ENCODE measurements at places on chromosomes 5 and 9.

DNA sequence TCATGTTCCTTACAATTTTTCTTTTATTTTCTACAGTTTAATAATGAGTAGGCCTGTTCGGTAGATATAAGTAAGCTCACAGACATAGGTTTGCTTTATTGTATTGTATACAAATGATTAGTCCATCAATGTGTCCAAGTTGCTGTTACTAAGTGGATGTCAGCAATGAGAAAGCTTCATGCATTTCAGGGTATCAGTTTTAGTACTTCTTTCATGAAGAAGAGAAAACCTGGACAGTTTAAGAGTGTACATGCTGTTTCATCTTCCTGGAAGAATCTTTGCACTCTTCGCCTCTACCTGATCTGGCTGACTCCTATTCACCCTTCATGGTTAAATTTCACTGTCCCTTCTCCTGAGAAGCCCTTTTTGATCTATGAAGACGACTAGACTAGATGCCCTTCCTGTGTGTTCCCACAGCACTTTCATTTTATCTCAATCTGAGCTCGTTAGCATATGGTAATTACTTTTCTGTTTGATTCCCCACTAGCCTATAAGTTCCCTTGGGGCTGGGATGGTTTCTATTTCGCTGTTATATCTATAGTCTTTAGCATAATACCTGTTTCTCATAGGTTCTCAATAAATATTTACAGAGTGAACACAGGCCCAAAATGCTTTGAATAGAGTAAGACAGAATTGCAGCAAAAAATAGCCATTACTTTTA, 70.7 kb downstream of the CETN3 start:
- DNase-seq, result no peak

DNA sequence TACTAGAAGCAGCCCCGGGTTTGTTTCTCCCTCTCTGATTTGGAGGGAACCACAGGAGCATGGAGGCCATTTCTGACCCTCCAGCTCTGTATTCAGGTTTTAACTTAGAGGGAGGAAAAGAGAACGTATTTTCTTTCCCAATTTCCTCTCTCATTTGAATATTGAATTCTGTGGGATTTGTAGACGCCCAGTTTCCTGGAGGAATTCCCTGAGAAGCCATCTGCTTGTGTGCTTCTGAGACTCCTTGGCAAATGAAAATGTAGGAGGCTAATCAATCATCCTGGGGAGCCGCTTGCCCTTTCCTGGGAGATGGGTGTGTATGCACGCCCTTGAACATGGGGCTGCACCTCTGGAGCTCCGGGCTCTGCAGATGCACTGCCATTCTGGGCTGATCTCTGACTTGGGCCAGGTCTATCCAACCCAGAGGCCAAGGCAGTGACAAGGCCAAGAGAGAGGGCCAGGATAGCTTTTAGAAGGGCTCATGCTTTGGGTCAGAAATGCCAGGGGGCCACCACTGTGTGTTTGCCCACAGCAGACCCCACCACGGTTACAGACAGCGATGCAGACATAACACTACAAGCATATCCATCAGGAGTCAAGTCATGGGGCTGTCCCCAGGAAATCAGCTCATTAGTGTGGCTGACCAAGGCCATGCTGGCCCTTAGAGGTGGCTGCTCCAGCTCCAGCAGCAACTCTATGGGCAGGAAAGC, 174.5 kb downstream of the C5orf15 start:
- DNase-seq, result no peak

- DNase-seq, result no peak
Observed at GRCh38 chr5:181203777-181204112, 1.3 kb downstream of the TRIM7 start.

DNA sequence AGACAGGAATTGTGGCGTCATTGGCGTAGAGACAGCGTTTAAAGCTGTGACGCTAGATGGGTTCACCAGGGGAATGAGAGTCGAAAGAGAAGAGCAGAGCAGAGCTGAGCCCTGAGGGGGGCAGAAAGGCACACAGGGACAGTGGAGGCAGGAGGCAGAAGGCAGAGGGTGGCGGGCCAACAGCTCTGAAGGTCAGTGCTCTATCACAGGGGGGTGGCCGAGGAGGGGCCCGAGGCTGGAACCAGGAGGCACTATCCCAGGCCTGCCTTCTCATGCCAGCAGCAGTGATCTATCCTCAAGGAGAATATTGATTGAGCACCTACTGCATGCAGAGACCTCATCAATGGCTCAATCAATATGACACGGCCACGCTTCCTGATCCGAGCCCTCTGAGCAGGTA, 132.4 kb downstream of the KCNIP1 start:
- no peak for DNase-seq

DNA sequence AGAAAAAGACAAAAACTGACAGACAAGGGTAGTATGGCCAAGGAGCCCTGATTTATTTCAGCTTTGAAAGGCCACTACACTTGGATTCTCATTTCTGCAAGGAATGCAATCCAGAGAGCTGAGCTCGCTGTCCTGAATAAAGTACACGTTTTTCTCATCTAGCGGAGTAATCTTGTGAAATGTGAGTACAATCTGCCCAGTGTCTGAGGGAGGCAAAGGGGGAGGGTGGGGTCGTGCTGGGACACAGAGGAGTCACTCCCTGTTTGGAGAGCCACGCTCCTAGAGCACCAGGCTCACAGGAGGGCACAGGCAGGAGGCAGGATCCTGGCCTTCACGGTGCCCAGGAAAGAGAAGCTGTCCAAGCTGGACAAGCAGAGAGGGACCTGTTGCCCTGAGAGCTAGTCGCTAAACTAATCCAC, 51.0 kb upstream of the IFNK start:
- DNase-seq, result no peak

DNA sequence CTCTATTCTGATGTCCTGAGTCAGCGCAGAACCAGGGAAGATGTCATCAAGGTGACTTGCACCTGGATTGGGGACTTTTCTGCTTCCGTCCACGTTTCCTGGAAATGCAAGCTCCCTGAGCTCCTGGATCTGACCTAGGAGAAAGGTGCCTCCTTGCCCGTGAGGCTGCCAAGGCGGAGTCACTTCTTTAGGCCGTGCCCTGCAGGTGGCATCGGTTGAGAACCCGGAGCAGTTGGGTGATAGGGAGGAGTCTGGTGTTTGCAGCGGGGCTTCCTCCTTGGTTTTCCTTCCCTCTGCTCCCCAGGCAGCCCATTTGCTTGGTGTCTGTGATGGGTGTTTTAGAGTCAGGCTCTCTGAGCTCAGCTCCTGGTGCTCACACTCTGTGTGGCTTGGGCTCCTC, 15.2 kb downstream of the NANS start:
- DNase-seq, result no peak

- no peak for DNase-seq
Observed at GRCh38 chr5:103827976-103828375, 265.4 kb upstream of the NUDT12 start.

DNA sequence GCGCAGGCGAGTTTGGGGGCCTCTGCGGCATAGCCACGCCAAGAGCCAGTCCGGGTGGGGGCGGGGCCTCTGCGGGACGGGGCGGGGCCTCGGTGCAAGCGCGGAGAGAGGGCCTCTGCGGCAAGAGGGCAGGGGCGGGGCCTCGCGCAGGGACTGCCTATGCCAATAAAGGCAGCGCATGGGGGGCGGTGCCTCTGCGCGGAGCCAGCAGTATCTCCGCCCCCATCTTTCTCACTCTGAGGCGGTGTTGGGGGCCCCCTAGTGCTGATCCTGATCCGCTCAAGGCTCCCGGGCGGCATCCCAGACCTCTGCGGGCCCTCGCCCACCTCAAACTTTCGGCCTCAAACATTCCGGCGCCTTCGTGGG, 9.2 kb upstream of the GPRIN1 start:
- no peak for DNase-seq

GRCh38 chr5:103360475-103360874, 101.9 kb downstream of the MACIR start:
- DNase-seq, result no peak

GRCh38 chr9:16883586-16883985, 13.1 kb upstream of the BNC2 start:
- DNase-seq, result no peak

DNA sequence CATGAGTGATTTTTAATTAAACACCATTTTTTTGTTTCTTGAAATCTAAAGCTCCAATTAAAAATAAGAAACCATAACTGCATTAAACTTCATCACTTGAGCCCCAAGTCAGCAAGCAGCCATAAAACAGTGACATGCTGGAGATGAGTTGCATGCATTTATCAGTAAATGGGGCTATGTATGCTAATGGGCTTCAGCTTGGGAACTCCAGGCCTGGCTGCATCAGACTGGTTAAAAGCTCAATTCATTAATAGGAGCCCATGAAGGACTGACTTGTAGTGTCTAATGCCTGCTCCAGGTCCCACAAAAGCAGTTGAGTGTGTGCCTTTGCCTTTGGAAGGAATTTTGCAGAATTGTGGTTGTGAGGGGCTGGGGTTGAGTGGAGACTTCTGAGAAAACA, 33.6 kb upstream of the GPR151 start:
- no peak for DNase-seq

GRCh38 chr5:107957051-107957450, 286.3 kb upstream of the EFNA5 start:
- DNase-seq, result no peak

GRCh38 chr5:40733434-40733833, 22.3 kb downstream of the TTC33 start:
- no peak for DNase-seq

DNA sequence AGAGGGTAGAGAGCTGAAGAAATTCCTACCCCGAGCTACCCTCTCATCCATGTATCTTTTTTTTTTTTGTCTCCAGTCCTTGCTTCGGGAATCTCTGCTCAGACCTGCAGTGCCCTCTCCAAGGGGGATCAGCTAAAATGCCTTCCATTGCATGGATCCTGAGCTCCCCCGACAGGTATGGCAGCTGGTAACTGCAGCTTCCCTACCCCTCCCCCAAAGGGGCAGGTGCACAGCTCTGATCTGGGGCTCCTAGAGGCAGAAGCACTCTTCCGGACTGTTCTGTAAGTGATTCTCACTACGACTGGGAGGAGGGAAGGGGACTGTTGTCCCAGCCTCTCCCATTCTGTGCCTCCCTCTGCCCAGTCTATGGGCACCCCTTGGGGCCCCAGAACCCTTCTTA, 169.6 kb downstream of the MELK start:
- DNase-seq, result no peak

- no peak for DNase-seq
Observed at GRCh38 chr9:127712371-127712770, 3.1 kb downstream of the PTRH1 start.

- no peak for DNase-seq
Observed at GRCh38 chr9:72476100-72476499, 45.3 kb upstream of the TMC1 start.

- DNase-seq, result no peak
Observed at GRCh38 chr5:93245226-93245625, 335.8 kb downstream of the NR2F1-AS1 start.

GRCh38 chr9:124720429-124721108, 50.5 kb downstream of the NR6A1 start:
- no peak for DNase-seq

GRCh38 chr9:126320158-126320922, 6.3 kb upstream of the MVB12B start:
- DNase-seq, result no peak

GRCh38 chr9:83569326-83569725, 31.1 kb upstream of the FRMD3 start:
- DNase-seq, result no peak

DNA sequence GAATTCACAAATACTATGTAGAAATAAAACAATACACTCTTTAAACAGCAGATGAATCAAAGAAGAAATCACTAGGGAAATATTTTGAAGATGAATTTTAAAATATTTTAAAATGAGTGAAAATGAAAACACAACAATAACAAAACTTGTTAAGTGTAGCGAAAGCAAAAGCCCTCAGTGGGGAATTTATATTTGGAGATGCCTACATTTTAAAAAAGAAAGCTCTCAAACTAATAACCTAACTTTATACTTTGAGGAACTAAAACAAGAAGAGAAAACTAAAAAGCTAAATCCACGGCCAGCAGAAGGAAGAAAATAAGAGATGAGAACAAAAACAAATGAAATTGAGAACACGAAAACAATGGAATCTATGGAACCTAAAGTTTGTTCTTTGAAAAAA, 22.7 kb downstream of the SPDL1 start:
- DNase-seq, result no peak

DNA sequence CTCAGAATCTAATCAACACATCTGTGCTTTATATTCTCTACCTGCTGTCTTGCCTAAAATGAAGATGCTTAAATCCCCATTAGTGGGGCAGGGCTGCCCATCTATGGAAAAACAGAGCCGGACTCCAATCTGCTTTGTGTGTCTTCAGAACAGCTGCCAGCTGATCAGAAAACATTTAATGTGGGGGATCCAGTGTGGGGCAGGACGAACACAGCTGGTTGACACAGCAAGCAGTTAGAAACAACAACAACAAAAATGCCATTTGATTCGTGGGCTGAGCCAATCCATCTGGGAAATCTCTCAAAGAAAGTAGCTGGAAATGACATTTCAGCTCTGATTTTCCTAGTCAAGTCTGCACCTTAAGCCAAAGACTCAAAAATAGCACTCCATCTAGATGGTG, 99.8 kb downstream of the PPP2R2B start:
- no peak for DNase-seq

GRCh38 chr5:170254056-170254455, 21.3 kb downstream of the C5orf58 start:
- DNase-seq, result no peak

DNA sequence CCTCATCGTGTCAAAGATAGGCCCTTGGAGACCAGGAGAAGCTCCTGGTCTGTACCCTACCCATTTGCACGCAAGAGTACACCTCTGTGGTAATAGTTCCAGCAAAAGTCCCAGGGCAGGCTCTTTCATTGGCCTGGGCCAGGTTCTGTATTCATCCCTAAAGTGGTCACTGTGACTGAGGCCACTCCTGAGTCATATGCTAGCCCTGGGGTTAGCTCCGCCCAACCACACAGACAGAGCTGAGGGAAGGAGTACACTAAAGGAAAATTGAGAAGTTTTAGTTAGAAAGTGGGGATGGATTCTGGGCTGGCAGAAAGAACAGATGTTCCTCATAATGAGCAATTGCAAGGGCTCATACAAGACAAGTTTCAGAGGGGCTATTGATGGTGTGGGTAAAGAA, 206.7 kb downstream of the ARHGAP26 start:
- no peak for DNase-seq

- no peak for DNase-seq
Observed at GRCh38 chr9:109751253-109751652, 28.7 kb upstream of the PALM2AKAP2 start.

DNA sequence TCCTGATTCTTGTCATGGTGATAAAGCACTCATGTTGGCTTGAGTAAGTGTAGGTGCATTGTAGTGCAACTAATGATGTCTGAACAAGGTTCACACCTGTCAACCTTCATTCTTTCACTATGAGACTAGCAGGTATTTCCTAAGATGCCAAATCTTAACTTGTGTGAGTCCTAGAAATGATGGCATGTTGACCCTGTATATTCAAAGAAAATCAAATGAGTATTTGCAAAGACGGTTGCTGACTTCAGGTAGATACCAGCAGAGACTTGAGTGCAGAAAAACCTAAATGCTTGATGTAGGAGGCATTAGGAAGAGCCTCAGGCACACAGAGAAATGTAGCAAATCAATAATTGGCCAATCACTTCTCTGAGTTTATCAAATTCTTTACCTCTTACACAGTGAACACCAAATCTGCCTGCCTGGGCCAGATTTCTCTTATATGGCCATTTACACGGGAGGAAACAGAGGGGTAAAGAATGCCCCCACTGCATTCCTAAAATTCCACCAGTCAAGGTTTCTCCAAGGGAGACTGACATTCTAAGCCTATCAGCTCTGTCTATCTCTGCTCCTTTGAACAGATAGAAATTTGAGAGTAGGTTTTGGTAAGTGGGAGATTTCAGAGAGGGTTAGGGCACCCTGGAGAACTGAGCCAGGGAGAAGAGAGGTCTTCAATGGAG, 488.6 kb upstream of the WWC1 start:
- no peak for DNase-seq

All from AG09309 (cell line).